ENCODE measurements at places on chromosomes 4 and X.

GRCh38 chr4:155032521-155033229, 175.8 kb upstream of the NPY2R start:
- no peak for DNase-seq

GRCh38 chr4:127055357-127055756, 577.4 kb upstream of the INTU start:
- DNase-seq: no peak

DNA sequence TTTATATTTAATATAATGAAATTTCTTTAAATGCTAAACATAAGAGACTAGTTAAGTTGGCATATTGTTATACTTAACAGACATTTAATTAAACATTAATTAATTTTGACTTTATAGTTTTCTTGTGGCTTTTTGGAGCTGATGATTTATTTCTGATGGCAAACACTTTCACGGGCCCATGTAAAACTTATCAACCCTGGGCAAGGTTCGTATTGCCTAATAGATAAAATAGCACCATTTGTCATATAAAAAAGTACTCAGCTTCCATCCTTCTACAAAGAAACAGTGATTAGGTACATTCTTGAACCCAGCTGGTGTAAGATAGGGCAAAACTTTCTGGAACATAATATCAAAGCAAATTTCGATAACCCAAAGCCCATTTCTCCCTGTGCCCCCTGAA, 63.2 kb downstream of the PAK3 start:
- DNase-seq: no peak

GRCh38 chr4:179415847-179416223, 1973.6 kb upstream of the AGA start:
- DNase-seq: no peak

- DNase-seq: no peak
Observed at GRCh38 chr4:120079839-120080520, 13.3 kb upstream of the MAD2L1 start.

DNA sequence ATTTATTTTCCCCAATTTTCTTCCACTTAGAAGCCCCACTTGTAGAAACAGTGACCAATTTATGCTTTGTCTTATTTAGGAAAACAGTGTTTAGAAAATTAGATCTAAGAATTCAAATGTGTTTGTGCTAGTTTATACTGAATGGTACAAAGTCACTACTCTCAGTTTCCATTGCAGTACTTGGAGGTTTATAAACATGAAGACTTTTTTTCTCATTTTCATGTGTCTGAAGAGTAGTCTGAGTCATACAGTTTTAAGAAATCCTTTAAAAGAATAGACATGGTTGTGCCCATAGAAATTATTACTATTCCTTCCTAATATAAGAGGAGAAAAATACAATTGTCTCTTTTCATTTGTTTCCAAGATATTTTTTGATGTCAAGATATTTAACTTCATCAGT, 458.7 kb downstream of the NAF1 start:
- DNase-seq: no peak

- no peak for DNase-seq
Observed at GRCh38 chr4:37661772-37662171, 24.4 kb downstream of the RELL1 start.

DNA sequence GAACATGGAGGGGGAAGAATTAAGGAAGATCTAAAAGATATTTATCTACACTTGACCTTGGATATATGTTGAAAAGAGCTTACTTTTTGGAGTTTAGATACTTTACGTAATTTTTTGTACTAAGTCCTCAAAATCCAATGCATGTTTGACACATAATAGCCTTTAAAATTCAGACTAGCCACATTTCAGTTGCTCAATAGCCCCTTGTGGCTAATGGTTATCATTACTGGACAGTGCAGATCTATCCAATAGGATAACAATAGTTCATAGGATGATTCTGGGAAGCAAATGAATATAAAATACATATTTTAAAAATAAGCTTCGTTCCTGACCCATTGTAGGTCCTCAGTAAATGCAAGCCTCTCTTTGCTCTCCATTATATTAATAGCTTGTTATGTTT, 13.8 kb downstream of the AP1AR start:
- no peak for DNase-seq

GRCh38 chr4:25865586-25865985, 2.8 kb upstream of the SEL1L3 start:
- DNase-seq: no peak

- DNase-seq: no peak
Observed at GRCh38 chrX:130014770-130015169, 32.3 kb downstream of the BCORL1 start.

GRCh38 chrX:107107459-107107858, 11.2 kb downstream of the RBM41 start:
- no peak for DNase-seq

DNA sequence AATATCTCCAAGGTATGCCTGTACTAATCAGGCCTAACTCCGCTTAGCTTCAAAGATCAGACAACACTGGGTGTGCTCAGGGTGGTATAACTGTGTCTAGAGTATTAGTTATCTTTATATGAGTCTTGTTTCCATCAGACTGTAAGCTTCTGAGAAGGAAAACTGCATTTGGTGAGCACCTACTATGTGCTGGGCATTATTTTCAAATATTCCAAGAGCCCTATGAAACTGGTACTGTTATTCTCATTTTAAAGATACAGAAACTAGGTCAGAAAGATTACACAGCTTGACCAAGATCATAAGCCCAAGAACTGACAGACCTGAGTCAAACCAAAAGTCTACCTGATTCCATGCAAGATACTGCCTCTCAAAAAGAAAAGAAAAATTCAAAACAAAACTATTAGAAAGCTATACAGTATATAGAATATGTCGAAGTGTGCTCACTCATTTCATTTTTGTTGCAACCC, 44.4 kb downstream of the LRBA start:
- DNase-seq: no peak

GRCh38 chrX:151753313-151754046, 18.9 kb downstream of the CNGA2 start:
- DNase-seq: peak; percentile 12

DNA sequence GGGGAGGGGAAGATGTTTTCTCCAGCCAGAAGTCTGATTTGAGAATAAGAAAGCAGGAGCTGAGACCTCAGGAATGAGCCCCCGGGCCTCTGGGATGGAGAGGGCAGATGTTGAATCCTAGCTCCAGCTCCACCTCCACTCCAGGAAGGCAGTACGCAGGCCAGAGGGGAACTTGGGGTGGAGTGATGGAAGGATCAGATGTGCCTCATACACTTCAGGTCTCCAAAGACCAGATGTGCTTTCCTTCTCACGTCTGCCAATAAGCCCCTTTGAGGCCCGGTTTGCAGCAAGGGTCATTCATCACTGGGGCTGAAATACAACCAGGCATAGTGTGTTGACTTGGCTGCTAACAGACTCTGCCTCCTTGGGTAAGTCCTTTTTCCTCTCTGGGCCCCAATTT, 28.1 kb downstream of the STARD8 start:
- DNase-seq: no peak

DNA sequence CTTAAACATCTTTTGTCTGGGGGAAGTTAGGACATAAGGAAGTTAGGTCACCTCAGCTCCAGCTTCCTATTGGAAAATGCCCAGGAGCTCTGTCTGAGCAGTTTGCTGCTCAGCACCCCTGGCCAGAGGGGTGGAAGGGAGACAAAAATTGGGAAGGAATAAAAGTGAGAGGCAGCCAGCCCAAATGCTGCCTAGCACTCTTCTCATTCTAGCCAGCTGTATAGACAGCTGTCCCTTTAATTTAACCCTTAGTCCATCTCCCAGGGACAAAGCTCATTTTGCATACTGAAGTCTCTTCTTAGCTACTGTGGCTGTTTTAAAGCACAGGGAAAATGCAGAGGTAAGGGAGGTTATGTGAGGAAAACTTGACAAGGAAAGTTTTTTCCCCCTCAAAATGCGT, 89.5 kb upstream of the CITED1 start:
- no peak for DNase-seq

GRCh38 chr4:103996637-103997036, 276.9 kb upstream of the TACR3 start:
- DNase-seq: no peak

DNA sequence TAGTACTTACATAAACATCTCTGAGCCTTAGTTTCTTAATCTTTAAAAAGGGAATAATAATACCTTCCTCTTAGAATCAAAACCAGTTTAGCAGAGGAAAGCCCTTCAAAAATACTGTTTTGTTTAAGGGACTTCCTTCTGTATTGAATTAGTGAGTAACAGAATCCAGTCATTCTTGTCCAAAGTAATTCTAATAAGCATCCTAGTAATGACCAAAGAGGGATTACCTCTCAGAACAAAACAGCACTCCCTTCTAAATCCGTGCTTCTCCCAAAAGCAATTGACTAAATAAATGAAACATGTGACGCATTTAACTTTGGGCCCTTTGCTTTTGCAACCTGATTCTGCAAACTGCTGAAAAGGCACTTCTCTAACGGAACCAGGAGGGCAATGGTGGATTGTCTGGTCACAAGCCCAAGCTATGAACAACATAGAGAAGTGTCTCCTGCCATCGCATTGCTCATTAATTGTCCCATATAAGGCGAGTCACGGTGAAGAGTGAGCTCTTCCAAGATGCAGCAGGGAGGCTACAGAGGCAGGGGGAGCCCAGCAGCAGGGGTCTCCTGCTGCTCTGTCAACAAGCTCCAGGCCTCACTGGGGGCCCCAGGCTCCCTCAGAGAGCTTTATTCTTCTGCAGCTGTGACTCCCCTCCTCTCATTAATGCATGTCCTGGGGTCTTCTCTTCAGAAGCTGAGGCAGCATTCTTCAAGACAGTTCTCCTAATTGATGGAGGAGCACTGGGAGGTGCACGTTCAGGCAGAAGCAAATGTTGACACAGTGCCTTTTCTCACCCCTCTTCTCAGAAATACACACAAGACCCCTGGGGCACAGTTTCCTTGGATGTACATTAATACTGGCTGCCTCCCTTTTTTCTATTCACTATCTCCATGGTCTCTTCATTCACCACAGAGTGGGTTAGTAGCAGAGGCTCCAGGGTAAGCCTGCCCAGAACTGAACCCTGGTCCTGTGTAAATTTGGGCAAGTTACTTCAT, 419.6 kb upstream of the RASGEF1B start:
- no peak for DNase-seq

DNA sequence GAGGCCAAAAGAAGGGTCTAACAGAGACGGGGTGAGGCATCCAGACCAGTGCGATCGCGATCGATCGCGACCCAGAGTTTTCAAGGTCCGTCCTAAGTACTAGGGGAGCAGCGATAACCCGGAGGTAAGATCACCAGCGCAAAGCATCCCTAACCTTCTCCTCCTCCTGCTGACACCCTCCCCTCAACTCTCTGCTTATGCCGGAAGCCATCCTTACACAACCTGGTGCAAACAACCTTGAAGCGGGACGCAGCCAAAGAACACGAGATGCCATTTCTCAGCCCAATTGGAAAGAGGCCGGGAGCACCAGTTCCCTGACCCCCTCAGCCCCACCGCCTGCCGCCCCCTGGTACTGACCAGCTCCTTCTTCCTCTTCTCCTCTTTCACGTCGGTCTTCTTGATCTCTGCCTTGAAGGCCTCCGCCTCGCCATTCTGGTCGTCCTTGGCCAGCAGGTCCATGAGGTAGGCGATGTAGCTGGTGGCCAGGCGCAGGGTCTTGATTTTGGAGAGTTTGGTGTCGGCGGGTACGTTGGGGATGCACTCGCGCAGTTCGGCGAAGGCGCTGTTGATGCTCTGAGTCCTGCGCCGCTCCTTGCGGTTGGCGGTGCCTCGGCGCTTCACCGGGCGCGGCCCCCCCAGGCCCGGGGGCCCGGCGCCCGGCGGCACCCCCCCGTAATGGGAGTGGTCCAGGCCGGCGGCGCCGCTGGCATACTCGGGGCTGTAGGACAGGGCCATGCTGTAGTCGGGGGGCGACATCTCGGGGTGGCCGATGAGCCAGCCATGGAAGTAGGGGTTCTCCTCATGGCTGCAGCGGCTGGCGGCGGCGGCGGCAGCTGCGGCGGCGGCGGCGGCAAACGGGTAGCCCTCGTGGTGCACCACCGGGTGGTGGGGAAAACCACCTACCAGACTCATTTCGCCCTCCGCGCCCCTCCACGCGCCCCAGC, 1.4 kb downstream of the HAND2 start:
- DNase-seq: no peak

DNA sequence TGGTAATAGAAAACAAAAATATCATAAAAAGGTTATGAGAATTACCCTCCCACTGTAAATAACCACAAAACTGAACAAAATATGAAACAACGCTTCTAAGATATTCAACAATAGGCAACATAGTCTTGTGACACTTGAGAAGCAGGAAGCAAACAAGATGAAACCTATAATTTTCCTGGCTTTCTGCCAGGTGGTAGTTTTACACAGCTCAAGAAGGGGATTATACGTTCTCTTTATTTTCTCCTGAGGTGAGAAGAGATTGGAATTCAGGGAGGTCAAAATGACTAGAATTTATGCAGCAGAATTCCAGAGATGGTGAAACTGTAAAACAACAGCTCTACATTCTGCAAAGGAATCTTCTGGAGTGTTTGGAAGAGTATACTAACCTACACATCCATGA, 186.0 kb downstream of the HHIP start:
- no peak for DNase-seq

GRCh38 chrX:9182041-9182440, 148.1 kb upstream of the FAM9B start:
- no peak for DNase-seq

- DNase-seq: no peak
Observed at GRCh38 chr4:3786196-3786869, 20.1 kb downstream of the ADRA2C start.

DNA sequence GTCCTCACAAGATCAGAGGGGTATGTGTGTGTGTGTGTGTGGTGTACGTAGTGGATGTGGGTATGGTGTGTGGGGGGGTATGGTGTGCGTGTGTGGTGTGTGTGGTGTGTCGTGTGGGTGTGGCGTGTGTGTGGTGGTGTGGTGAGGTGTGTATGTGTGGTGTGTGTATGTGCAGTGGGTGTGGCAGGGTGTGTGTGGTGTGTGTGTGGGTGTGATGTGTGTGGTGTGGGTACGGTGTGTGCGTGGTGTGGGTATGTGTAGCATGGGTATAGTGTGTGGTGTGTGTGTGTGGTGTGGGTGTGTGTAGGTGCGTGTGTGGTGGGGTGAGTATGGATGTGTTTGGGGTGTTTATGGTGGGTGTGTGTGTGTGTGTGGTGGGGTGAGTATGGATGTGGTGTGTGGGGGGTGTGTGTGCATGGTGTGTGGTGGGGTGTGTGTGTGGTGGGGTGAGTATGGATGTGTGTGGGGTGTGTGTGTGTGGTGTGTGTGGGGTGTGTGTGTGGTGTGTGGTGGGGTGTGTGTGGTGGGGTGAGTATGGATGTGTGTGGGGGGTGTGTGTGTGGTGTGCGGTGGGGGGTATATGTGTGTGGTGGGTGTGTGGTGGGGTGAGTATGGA, 182.0 kb downstream of the PALLD start:
- no peak for DNase-seq

- DNase-seq: no peak
Observed at GRCh38 chr4:18318682-18319388, 297.3 kb upstream of the LCORL start.

- DNase-seq: no peak
Observed at GRCh38 chr4:173211838-173212237, 43.2 kb downstream of the GALNT7 start.

DNA sequence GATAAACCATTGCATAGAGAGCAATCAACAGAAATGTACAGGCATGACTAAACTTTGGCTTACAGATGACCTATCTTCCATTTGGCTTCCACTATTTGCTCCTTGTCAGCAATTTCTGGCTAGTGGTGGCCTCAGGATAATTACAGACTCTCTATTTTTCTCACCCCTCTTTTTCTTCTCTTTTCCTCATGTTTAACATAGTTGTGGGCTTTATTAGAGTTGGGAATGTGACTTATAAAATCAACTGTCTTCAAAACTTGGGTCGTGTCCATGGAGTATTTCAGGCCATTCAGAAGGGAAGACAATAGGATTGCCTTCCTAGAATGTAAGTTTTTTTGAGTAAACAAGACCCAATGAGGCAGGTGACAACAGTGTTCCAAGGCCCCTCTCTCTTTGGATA, 236.2 kb downstream of the FRAS1 start:
- DNase-seq: no peak

GRCh38 chr4:142523111-142523510, 323.0 kb downstream of the INPP4B start:
- no peak for DNase-seq

Measured in stimulated activated naive CD8-positive, alpha-beta T cell treated with anti-CD3 and anti-CD28 coated beads, Interleukin-15, Interleukin-2, amounts not matched to agents 100 U/mL and 50 U/mL, for 24 hours (primary cell).